ENCODE measurements at places on chromosomes 16 and 17. TPM values are rescaled to one million over a fixed set of nuclear protein-coding genes. Genes with fewer than 3 reads are reported as not detected.

Gene IL21R
- 1.2 TPM for total RNA-seq

Gene RMI2
- total RNA-seq = 4.0 TPM

Gene SULT1A2
- not detected for total RNA-seq

Gene ST6GALNAC1
- total RNA-seq = not detected

Gene LLGL1
- total RNA-seq = 49.5 TPM

Gene PRR35
- not detected for total RNA-seq

Gene SLC12A3
- not detected for total RNA-seq

Gene OR1F1
- 0.07 TPM for total RNA-seq
